Lower lobe of right lung (tissue), 2 donors: ENCODE measurements at places on chromosomes 13 and 19. TPM values are rescaled to one million over a fixed set of nuclear protein-coding genes. Genes with fewer than 3 reads are reported as not detected.
A peak's percentile ranks its signal among the peaks of the same experiment; 100 is the strongest.

The RASGRP4 gene
- 13.5 TPM for total RNA-seq

The KASH5 gene
- total RNA-seq, result 3.1 TPM

The A1BG gene
- total RNA-seq, result 14.0 TPM

The GARRE1 gene
- total RNA-seq, result 31.2 TPM

The PHF11 gene
- total RNA-seq, result 59.8 TPM

The CEACAM1 gene
- 13.8 TPM for total RNA-seq

GRCh38 chr13:52053460-52053859 lies 29.0 kb downstream of the UTP14C start:
- H3K4me3 ChIP-seq, result no peak overlapping the region
- no peaks in the 10 kb centered on the region for H3K27me3 ChIP-seq
- H3K36me3 ChIP-seq, result no peaks in the 10 kb centered on the region
- H3K27ac ChIP-seq, result no peak overlapping the region
- H3K4me1 ChIP-seq, result no peaks in the 10 kb centered on the region
- DNase-seq, result no peak

GRCh38 chr19:4877753-4878490 lies 10.5 kb upstream of the PLIN3 start:
- no peak overlapping the region for H3K27ac ChIP-seq
- H3K4me1 ChIP-seq, result no peaks in the 10 kb centered on the region
- H3K36me3 ChIP-seq, result no peaks in the 10 kb centered on the region
- peaks cover 11% of the 10 kb centered on the region for H3K27me3 ChIP-seq
- DNase-seq, result no peak
- H3K4me3 ChIP-seq, result no peak overlapping the region

DNA sequence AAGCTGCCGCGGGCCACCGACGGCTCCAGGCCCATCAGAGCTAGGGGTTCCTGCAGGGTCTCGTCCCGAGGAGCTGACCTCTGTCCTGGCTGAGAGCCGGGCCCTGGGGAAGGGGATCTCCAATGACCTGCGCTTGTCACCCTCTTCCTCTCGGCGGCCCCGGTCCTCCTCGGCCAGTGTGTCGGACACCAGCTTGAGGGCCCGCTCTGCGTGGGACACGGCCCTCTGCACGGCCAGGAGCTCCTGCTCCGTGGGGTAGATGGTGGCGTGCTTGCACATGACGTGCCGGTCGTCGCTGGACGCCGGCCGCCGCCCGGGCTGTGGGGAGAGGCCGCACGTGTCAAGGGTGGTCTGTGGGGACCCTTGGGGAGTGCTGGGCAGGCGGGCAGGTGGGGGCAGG lies 32.7 kb upstream of the MATK start:
- DNase-seq, result no peak
- H3K36me3 ChIP-seq, result no peaks in the 10 kb centered on the region
- H3K27ac ChIP-seq, result peak overlapping the region; percentile 56

DNA sequence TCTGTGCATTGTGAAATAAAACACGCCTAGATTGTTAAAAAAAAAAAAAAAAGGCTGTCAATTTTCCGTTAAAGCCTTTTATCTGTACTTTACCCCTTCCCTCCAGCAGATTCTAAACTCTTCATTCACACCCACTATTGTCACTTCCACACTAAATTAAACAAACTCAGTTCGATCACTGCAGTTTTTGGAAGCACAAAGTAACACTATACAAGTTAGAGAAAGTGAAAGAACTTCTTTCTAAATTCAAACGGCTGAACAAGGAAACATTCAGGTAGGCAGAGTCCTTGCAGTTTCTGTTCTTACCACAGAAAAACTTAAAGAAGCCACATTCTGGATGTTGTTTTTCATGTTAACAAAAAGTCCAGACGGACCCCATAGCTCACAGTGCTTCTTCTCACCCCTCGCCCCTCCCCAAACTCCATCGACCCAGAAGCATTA lies 27.5 kb upstream of the UBE2L5 start:
- no peaks in the 10 kb centered on the region for H3K36me3 ChIP-seq
- peak overlapping the region; percentile 63 for H3K4me3 ChIP-seq
- peak overlapping the region; percentile 94 for H3K27ac ChIP-seq
- DNase-seq, result no peak
- H3K4me1 ChIP-seq, result peaks cover 6% of the 10 kb centered on the region

DNA sequence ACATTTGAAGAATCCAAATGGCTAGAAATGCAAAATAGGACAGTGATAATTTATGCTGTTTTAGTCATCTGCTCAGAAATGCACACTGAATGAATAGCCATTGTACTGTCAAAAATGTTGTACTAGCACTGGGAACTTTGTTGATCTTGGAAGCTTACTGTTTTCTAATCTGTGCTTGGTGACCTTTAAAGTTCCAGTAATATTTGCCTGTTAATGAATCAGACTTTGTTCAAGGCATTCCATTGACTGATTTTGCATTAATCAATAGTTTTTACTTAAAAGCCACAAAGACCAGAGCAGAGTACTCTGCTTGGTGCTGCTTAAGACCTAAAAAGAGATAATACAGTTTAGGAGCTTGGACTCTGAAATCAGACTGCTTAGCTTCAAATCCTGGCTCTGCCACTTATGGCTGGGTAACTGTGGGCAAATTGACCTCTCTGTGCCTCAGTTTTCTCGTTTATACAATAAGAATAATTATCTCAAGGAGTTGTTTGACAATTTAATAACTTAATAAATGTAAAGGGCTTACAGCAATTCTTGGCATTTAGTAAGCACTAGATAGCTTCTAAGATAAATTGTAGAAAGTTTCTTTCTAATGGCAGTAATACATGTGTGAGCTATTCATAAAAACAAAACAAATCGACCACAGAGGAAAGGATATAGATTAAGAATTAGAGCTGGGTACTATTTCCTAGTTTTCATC lies 4.6 kb upstream of the SLAIN1 start:
- DNase-seq, result no peak
- H3K27ac ChIP-seq, result no peak overlapping the region
- no peaks in the 10 kb centered on the region for H3K27me3 ChIP-seq
- H3K4me3 ChIP-seq, result no peak overlapping the region
- no peaks in the 10 kb centered on the region for H3K36me3 ChIP-seq

DNA sequence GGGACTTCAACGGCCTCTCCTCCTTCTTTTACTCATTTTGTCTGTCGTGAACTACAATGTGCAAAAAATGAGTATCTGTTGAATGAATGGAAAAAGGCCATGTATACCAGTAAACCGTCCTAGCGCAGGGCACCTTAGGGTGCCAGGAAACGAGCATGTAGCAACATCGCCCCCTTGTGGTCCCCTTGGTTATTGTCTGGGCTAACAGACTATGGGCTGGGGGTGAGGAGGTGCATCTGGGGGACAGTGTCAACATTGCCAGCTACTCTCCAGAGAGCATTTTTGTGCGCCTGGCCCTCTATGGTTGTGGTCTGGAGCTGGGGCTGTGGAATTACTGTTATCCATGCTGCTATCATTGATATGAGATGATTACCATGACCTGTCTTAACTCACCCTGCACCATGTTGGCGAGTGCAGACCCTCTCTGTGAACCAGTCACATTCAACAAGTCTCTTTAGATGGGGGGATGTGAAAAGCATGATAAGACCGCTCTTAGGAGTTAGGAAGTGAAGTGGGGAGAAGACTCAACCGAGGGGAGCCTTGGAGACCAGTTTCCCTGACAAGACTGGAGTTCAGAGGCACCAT lies 22.8 kb upstream of the SIGLEC11 start:
- DNase-seq, result peak; percentile 69
- no peaks in the 10 kb centered on the region for H3K4me1 ChIP-seq
- peaks cover 83% of the 10 kb centered on the region for H3K36me3 ChIP-seq
- no peaks in the 10 kb centered on the region for H3K27me3 ChIP-seq
- no peak overlapping the region for H3K27ac ChIP-seq

DNA sequence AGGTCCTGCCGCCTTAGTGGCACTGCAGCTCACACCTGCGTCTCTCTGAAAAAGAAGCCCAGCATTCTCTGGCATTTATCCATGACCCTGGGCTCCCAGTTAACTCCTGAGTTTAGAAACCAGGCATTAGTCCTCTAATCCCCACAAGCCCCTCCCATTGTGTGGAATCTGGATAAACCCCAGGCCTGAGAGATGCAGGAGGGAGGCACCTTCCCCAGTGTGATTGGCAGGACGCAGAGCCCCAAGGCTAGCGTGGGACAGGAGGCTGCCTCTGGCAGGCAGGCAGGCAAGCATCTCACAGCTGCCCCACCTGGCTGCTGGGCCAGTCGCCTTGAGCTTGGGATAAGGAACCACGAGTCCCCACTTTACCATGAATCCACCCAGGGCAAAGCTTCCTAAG lies 11.0 kb upstream of the SERPINE3 start:
- no peaks in the 10 kb centered on the region for H3K4me1 ChIP-seq
- H3K27ac ChIP-seq, result no peak overlapping the region
- H3K4me3 ChIP-seq, result no peak overlapping the region
- no peaks in the 10 kb centered on the region for H3K36me3 ChIP-seq

DNA sequence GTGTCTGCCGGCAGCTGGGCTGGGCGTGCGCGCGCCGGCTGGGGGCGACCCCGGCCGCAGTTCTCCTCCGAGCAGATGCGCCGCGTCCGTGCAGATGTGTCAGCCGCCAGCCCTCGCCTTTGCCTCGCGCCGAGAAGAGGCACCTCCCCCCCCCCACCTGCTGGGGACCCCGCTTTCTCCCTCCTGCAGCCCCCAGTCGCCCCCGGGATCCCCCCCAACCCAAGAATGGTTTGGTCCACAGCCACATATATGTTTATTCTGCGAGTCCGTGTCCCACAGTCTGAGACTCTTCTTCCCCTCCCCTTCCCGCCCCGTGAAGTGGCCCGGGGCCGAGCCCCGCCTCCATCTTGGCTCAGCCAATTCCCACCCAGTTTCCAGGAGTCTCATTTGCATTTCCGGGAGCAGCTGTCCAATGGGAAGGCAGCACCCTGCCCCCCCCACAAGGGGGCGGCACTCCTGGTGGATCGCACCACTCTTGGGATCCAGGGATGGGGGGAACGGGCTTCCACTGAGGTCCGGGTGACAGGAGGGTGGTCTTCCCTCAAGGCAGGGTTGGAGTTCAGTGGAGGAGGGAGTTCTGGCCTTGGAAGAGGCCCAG lies 8.6 kb downstream of the ISOC2 start:
- peaks cover 30% of the 10 kb centered on the region for H3K27me3 ChIP-seq
- no peaks in the 10 kb centered on the region for H3K36me3 ChIP-seq
- no peak overlapping the region for H3K4me3 ChIP-seq
- H3K27ac ChIP-seq, result no peak overlapping the region
- no peak for DNase-seq

DNA sequence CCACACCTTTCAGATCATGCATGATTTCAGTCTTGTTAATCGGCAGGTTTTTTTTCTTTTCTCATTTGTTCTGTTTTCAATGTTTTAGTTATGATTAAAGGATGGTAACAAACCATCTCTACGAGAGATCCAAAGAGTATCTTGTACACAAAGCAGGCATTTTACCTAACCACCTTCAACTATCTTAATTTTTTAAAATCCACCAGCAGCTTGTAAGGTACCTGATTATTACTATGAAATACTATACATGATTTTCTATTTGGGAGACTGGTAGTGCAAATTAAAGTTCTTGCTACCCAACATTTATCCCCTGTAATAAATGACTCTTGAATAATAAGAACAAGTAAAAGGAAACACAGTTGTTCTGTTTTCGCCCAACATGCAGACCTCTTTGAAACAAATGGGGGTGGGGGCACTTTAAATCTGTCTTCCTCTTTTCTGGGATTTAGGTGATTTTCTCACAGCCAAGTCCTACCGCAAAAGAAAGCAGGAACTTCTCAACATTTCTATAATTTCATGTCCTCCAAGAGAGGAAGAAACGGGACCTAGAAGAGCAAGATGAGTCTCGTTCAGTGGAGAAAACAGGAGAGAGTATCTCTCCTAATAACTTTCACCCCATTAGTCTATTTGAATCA lies 3.6 kb downstream of the POU4F1 start:
- peaks cover 33% of the 10 kb centered on the region for H3K4me1 ChIP-seq
- H3K27me3 ChIP-seq, result peaks cover 93% of the 10 kb centered on the region
- no peak for DNase-seq
- H3K36me3 ChIP-seq, result no peaks in the 10 kb centered on the region
- no peak overlapping the region for H3K27ac ChIP-seq

GRCh38 chr19:43572171-43572588 lies 3.1 kb downstream of the XRCC1 start:
- H3K27me3 ChIP-seq, result no peaks in the 10 kb centered on the region
- H3K4me1 ChIP-seq, result peaks cover 15% of the 10 kb centered on the region
- DNase-seq, result no peak
- no peak overlapping the region for H3K27ac ChIP-seq

GRCh38 chr13:21530656-21531055 lies 71.6 kb upstream of the ZDHHC20 start:
- no peaks in the 10 kb centered on the region for H3K27me3 ChIP-seq
- no peak overlapping the region for H3K27ac ChIP-seq
- H3K36me3 ChIP-seq, result no peaks in the 10 kb centered on the region
- no peak for DNase-seq

GRCh38 chr13:42885325-42885724 lies 103.9 kb downstream of the FAM216B start:
- no peak overlapping the region for H3K27ac ChIP-seq
- no peaks in the 10 kb centered on the region for H3K4me1 ChIP-seq
- peaks cover 16% of the 10 kb centered on the region for H3K36me3 ChIP-seq
- DNase-seq, result no peak
- H3K27me3 ChIP-seq, result no peaks in the 10 kb centered on the region
- H3K4me3 ChIP-seq, result no peak overlapping the region

GRCh38 chr13:51422484-51422883 lies 30.4 kb downstream of the INTS6 start:
- peaks cover 35% of the 10 kb centered on the region for H3K4me1 ChIP-seq
- no peak for DNase-seq
- H3K36me3 ChIP-seq, result no peaks in the 10 kb centered on the region

DNA sequence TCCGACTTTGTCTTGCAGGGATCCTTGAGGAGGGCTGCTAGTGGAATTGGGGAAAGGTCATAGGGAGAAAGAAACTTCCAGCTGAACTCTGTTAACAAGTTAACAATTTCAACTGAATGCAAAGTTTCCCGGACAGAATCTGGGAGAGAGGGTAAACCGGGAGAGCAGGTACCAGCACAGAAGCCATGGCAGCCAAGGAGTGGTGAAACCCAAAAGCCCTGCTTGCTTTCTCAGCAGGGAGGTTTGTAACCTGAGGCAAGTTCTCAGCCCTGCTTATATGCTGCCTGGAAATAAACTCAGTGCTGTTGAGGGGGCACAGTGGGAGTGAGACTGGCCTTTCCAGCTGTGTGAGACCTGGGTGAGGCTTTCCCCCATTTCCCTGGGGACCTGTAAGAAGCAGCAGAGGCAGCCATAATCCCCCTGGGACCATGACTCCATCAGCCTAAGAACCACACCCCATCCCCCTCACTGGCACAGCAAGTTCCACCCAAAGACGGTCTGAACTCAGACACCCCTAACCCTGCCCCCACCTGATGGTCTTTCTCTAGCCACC lies 84.0 kb downstream of the SUCLA2 start:
- no peaks in the 10 kb centered on the region for H3K36me3 ChIP-seq
- DNase-seq, result no peak
- no peaks in the 10 kb centered on the region for H3K27me3 ChIP-seq
- no peaks in the 10 kb centered on the region for H3K4me1 ChIP-seq
- H3K27ac ChIP-seq, result no peak overlapping the region
- H3K4me3 ChIP-seq, result no peak overlapping the region

GRCh38 chr13:38008636-38009035 lies 139.1 kb upstream of the TRPC4 start:
- no peak overlapping the region for H3K27ac ChIP-seq
- H3K4me1 ChIP-seq, result no peaks in the 10 kb centered on the region
- no peak for DNase-seq
- H3K36me3 ChIP-seq, result no peaks in the 10 kb centered on the region
- no peaks in the 10 kb centered on the region for H3K27me3 ChIP-seq

- H3K4me1 ChIP-seq, result no peaks in the 10 kb centered on the region
- H3K27me3 ChIP-seq, result no peaks in the 10 kb centered on the region
- no peak overlapping the region for H3K27ac ChIP-seq
- no peak for DNase-seq
- H3K4me3 ChIP-seq, result no peak overlapping the region
These were observed 124.7 kb downstream of the GPC5 start for GRCh38 chr13:91523116-91523515.
